Stimulated activated CD8-positive, alpha-beta memory T cell treated with anti-CD3 and anti-CD28 coated beads, Interleukin-7, amount 100 ng/mL, for 1 hour (primary cell): ENCODE measurements at places on chromosomes 5 and 9.

DNA sequence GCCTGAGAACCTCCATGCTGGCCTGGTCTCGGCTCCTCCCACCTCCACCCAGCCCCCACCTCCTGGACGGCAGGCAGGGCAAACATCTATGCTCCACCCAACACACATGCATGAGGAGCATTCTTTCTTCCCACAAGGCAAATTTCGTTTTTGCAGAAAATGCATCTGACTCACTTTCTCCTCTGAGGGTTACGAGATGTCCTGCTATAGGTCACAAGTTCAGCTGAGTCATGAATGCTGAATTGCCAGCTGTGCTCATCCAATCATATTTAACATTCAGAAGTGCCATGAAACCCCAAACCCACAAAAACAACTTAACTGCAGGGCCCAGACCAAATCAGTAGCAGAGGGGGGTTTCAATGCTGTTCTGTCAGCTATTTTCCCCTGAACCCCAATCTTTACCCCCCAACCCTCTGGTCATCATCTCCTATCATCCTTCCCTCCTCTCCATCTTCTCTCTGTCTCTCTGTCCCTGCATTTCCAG, 39.0 kb upstream of the OSMR start:
- DNase-seq: no peak

- DNase-seq: no peak
These were observed 639 bp downstream of the INVS start for GRCh38 chr9:100099722-100100042.

GRCh38 chr9:75231167-75231566, 142.9 kb downstream of the OSTF1 start:
- no peak for DNase-seq

- no peak for DNase-seq
These were observed 1653.1 kb upstream of the CDH9 start for GRCh38 chr5:28691526-28691925.

GRCh38 chr9:88580961-88581360, 46.0 kb downstream of the NXNL2 start:
- DNase-seq: no peak

DNA sequence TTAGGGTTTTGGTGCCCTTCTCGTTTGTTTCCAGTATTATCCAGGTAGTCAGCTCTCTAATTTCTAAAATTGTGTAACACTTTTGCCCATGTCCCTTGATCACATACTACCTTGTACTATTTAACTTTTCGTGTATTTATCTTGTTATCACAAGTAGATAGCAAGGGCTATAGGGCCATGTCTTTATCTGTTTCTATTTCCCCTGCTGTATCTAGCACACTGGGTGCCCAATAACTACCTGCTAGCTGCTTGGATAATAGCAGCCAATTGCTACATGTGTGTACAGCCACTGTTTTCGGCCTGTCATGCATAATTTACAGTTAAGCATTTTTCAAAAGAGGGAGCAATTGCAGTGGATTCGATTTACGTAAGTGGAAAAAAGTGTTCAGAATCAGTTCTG, 64.8 kb upstream of the TNFAIP8 start:
- no peak for DNase-seq

DNA sequence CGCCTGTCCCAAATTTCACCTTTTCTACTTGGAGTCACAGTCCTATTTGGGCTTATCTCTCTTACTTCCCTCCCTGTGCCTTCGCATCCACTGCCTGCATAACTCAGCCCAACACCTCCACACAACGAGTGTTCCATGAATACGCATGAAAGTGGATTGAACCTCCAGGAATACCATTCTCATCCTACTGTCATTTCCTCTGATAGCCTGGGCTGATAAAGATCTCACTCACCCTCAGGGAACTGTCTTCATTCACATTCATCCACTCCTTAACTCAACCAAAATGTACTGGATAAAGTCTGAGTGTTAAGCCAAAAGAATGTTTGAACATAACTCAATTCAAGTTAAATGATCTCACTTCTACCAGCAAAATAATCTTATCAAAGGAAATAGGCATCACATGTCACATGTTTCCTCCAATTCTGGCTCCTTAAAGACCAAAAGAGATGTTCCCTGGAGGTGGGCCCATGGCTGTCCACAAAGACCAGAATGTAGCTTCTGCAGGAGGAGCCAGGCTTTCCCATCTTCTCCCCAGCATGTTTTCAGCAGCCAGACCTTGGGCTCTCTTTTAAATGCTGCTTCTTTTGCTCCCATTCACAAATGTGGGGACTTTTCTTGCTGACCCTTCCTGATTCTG, 28.4 kb upstream of the TRIO start:
- DNase-seq: no peak

DNA sequence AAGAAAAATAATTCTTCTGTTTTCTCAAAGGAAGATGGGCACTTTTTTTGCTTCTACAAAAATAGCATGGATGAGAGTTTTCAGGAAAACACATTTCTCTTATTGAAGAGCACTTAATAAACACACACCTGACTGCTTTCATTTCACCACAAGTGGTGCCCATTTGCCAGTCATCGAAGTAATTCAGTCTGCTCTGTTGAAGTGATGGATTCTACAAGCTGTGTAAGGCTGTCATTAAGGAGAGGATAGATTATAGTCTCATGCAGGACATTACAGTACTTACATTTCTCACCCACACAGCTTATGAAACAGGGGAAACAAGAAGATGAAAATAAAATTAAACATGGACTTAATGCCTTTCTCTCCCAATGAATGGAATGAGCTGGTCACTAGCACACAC, 165.2 kb downstream of the NR2F1-AS1 start:
- no peak for DNase-seq

- no peak for DNase-seq
These were observed 10.1 kb upstream of the FSD1L start for GRCh38 chr9:105437704-105438103.

DNA sequence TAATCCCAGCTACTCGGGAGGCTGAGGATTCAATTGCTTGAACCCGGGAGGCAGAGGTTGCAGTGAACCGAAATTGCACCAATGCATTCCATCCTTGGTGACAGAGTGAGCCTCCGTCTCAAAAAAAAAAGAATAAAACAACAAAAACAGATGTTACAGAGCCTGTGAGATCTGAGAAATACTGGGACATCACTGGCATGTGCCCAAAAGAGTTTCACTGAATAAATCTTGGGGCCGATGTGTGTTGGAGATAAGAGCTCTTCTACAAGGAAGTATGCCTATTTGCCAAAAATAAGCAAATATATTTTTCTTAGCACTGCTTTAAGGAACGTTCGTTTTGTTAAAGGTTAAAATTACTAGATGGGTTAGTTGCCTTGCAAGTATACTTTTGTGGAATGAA, 55.1 kb downstream of the KIAA1958 start:
- no peak for DNase-seq

GRCh38 chr5:80165452-80165851, 90.4 kb downstream of the SERINC5 start:
- DNase-seq: no peak

- no peak for DNase-seq
These were observed 277.6 kb downstream of the PSAT1 start for GRCh38 chr9:78574354-78575045.

GRCh38 chr5:73149540-73149939, 23.5 kb upstream of the TMEM174 start:
- no peak for DNase-seq

DNA sequence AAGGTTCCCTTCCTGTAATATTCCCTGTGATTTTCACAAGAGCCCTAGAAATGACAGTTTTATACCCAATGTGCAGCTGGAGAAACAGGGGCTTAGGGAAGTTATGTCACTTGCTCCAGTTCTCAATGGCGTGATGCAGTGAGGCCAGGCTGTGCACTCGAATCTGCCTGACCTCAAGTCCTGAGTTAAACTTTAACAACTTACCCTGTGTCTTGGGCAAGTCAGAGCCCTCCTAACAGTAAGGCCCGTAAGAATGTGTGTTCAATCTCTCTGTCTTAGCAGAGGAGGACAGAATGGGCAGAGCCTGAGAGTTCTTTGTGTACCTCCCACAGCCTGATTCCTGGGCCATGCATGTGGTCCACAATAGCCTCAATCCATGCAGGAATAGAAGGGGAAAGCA, 181.1 kb downstream of the TRIM32 start:
- no peak for DNase-seq

DNA sequence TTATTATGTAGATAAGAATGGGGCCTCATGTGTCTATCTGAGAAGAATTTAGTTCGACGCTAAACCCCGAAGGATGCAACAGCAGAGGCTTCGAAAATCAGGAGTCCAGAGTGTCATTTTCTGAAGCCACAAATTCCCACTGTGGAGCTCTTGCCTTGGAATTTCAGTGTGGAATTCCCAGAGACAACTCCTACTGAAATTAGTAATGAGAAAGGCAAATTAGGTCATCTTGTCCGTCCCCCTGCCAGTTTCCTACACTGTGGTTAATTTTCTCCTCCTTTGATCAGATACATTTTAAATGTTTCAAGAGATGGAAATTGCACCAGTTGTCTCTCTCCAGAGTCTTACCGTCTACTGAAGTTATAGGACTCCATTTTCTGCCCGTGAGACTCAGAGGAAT, 633.6 kb downstream of the BNC2 start:
- DNase-seq: no peak

DNA sequence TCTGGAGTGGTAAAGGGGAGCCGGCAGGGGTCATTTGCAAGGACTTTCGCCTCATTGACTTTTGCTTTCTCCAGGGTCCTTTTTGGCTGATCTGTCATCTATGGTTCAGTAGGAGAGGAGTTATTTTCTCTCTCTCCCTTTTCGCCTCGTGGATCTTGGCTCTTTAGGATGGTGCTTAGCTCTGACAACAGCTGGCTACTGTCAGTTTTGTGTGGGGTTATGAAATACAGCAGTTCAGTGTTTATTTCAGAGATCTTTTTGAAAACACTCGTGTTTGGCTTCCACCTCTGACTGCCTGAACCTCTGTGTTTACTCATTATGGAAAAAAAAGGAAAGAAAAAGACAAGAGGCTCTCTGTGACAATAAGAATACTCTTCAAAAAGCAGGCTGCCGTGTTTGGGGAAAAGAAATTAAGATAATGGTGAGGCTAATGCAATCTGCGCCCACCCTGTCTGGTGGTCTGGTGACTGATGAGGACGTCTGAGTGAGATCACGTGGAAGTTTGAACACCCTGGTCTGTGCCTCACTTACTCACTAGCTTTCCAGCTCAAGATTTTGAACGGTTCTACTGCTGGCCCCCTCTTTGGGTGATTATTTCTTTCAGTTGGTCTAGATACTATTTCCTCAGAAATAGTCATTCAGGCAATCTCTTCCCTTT, 567.7 kb downstream of the CAAP1 start:
- no peak for DNase-seq

- no peak for DNase-seq
These were observed 6.9 kb upstream of the NUDT12 start for GRCh38 chr5:103569313-103570060.

DNA sequence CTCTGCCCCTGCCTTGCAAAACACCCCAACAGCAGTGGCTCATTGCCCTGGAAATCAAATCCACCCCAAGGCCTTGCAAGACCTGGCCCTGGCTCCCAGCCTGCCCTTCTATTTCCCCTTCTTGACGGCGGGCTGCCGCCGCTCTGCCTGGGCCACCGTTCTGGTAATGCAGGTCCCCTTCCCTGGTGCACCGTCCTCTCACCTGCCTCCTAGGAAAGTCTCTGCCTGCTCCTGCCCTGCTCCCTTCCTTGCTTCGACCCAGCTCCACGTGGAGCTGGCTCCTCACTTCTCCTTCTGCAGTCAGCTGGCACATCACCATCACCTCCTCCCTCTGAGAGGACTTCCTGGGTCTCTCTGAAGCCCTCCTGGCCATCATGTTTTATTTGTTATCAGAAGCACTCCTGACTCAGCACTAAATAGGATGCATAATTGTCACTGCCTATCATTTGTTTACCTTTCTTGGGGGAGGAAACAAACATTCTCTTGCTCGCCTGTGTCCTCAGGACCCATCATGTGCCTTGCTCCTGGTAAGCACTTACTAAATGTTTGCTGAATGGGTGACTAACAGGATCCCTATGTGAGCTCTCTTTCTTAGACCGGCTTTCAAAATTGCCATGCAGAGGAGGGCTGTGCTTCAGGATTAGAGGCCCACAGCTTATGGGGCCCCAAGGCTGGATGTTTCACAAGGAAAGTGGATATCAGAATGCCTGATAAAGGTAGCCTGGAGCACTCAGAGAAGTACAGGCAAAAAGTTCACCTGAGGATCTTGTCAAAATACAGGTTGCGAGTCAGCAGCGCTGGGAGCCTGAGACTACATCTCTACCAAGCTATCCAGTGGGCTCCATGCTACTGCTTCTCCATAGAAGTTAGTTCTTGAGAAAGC, 19.6 kb upstream of the C5orf47 start:
- no peak for DNase-seq

GRCh38 chr9:27445057-27445595, 79.0 kb upstream of the IFNK start:
- DNase-seq: no peak

DNA sequence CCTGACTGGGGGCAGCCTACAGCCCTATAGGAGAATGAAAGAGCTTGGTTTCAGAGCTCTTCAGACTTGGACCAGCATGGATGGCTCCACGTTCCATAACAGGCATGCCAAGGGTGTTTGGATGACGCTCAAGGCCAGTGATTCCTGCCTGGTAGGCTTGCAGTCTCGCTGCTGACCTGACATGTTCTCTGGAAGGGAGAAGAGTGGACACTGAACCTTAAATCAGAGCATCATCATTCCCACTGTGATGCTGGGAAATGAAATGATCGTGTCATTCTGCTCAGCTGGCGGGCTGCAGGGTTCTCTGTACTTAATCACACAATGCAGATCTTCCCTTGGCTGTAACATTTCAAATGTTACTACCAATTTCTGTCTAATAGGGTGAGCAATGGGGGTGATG, 57.0 kb downstream of the CFAP90 start:
- no peak for DNase-seq

- DNase-seq: no peak
These were observed 81.6 kb downstream of the CYFIP2 start for GRCh38 chr5:157347301-157348048.

DNA sequence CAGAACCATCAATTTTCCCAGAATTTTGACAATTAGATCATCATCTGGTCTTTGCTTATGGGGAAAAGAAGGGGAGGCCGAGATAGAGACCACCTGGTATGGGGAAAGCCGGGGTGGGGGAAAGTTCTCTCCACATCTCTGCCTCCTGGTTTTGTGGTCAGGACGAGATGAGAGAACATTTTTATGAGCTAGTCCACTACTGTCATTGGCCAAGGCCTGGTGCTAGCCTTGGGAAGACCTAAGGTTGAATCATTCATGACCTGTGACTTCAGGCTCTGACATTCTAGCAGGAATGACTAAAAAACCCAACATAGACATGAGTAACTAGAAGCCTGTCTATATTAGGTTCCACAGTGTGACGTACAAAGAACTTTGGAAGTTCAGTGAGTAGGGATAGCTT, 135.2 kb downstream of the PTTG1 start:
- DNase-seq: no peak

DNA sequence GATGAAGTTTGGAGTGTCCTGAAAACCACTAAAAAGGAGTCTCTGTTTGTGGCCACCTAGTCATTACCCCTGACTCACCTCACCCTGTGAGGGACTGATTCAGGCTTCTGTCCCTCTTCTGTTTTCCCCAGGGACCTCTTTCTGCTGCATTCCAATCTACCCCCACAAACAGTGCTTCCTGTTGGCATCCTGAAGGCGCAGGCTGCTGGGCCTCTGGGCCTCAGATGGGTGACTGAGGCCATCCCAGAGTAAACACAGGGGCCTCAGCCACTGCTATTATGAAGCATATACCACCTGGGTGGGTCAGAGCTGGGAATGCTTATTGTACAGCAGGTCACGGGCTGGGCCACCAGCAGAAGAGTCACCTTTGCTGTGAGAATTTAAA, 20.0 kb downstream of the MORN5 start:
- DNase-seq: no peak

GRCh38 chr9:132638240-132638639, 31.5 kb downstream of the DDX31 start:
- no peak for DNase-seq
